ENCODE measurements at places on chromosomes 3 and 15.

GRCh38 chr15:26590676-26591075 is 182.2 kb downstream of the GABRB3 start:
- no peak for DNase-seq

GRCh38 chr3:18917923-18918322 is 230.4 kb upstream of the KCNH8 start:
- no peak for DNase-seq

DNA sequence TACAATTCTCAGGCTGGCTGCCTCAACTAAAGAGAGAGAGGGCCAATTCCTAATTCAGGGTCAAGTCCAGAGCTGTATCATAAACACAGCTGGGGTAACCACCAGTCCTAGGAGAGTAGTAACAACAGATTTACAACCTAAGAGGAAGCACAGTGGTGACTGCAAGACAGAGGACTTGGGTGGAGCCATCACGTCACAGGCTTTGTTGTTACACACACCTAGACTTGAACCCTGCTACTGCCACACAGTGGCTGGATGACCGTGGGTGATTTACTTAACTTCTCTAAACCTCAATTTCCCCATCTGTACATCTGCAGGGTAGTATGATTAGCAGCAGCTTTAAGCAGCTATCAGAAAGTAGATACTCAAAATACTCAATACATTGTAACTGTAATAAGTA is 78.6 kb downstream of the MYLK start:
- DNase-seq: no peak

GRCh38 chr15:70917955-70918354 is 25.3 kb downstream of the LRRC49 start:
- no peak for DNase-seq

GRCh38 chr3:184176377-184177330 is 2.0 kb downstream of the AP2M1 start:
- DNase-seq: peak; percentile 90

Data from GM03348 (cell line).